Skeletal muscle tissue (tissue), 5 donors: ENCODE measurements at places on chromosomes 4 and X. TPM values are rescaled to one million over a fixed set of nuclear protein-coding genes. Genes with fewer than 3 reads are reported as not detected.

The CT55 gene
- not detected for total RNA-seq

The CXXC4 gene
- total RNA-seq = 1.0 TPM

The IL2 gene
- total RNA-seq = not detected

The LRAT gene
- under 0.01 TPM for total RNA-seq
